ENCODE measurements at places on chromosomes 2 and 18.

DNA sequence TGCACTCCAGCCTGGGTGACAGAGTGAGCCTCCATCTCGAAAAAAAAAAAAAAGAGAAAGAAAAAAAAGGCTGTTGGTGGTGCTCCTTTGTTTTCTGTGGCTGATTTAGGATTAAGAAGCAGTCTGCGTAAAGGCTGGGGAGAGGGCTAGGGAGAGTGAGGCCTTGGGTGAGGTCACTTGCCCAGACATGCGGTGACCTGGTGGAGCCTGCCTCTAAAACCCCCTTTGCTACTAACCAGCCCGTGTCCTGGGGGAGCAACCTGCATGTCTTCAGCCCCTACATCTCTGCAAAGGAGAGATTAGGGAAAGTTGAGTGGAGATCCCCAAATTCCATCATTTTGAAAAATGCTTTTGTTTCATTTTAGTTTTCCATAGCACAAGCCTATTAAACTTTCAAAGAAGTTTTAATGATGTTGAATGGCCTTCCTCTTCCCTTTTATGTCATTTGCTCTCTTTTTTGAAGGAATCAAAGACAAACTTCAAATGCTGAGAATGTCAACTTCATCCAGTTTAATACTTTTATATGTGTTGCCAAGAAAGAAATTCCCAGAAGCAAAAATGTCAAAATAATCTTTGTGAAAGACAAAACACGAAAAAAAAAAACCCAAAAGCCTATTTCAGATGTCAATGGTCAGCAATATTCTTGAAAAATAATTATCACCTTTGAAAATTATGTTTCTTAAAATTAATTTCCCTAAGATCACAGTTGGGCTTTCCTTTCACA, 38.9 kb upstream of the RALBP1 start:
- H3K27me3 ChIP-seq = no peaks in the 10 kb centered on the region
- DNase-seq = peak; percentile 74
- H3K36me3 ChIP-seq = no peaks in the 10 kb centered on the region

GRCh38 chr2:135997380-135997779, 12.0 kb upstream of the DARS1 start:
- H3K4me3 ChIP-seq = no peak overlapping the region
- no peak for DNase-seq
- no peaks in the 10 kb centered on the region for H3K36me3 ChIP-seq
- no peaks in the 10 kb centered on the region for H3K4me1 ChIP-seq
- H3K27me3 ChIP-seq = no peaks in the 10 kb centered on the region
- no peak overlapping the region for H3K27ac ChIP-seq

GRCh38 chr2:111221701-111222100, 101.0 kb downstream of the BCL2L11 start:
- no peak overlapping the region for H3K27ac ChIP-seq
- H3K27me3 ChIP-seq = no peaks in the 10 kb centered on the region
- DNase-seq = no peak
- no peaks in the 10 kb centered on the region for H3K36me3 ChIP-seq

GRCh38 chr18:21453511-21453901, 147.0 kb downstream of the ESCO1 start:
- no peak for DNase-seq
- H3K4me3 ChIP-seq = no peak overlapping the region
- no peaks in the 10 kb centered on the region for H3K36me3 ChIP-seq
- no peaks in the 10 kb centered on the region for H3K27me3 ChIP-seq
- no peak overlapping the region for H3K27ac ChIP-seq

- H3K4me3 ChIP-seq = no peak overlapping the region
- no peak overlapping the region for H3K27ac ChIP-seq
- no peaks in the 10 kb centered on the region for H3K27me3 ChIP-seq
- H3K4me1 ChIP-seq = no peaks in the 10 kb centered on the region
Observed at GRCh38 chr2:134623046-134623445, 95.8 kb downstream of the TMEM163 start.
